ENCODE measurements at places on chromosomes 1 and 21.

- no peak for DNase-seq
Measured at GRCh38 chr21:28781602-28782276, 210.9 kb downstream of the LTN1 start.

GRCh38 chr1:203702130-203702577 lies 62.8 kb upstream of the LAX1 start:
- peak; percentile 44 for DNase-seq

DNA sequence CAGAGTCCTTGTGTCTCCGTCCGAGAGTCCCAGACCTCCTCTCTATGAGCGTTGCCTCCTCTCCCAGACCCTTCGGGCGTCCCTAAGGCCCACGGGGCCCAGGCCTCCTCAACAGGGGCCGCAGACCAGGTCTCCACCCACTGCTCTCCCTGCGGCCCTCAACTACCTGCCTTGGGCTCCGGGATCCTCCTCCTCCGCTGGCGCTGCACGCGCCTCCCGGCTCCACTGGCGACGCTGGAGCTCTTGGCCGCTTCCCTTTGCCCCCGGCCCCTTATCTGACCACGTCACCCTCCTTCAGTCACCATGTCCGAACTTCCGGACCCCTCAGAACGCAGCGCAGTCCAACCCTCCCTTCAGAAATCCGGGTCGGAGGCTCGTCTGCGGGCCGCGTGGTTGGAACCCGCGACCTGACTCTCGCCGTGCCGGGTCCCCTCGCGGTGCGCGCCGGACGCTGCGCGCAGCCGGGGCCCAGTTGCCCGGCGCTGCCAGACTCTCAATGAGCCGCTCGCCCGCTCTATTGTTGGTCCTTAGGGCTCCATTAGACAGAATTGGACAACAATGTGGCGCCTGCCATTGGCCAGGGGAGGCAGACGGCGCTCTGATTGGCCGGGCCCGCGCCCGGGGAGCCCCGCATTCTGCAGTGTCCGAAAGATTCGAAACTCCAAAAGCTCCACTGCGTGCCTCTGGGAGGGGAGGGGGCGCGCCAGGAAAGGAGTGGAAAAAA lies at the start of gene DMRTA2:
Gene DMRTA2 (minus strand): TSS at position 498 of the 724 bp plus-strand sequence. CDS start 1,907 bp downstream, outside the sequence.
- no peak for DNase-seq

- DNase-seq, result no peak
Measured at GRCh38 chr1:235822685-235823084, 44.0 kb downstream of the LYST start.

DNA sequence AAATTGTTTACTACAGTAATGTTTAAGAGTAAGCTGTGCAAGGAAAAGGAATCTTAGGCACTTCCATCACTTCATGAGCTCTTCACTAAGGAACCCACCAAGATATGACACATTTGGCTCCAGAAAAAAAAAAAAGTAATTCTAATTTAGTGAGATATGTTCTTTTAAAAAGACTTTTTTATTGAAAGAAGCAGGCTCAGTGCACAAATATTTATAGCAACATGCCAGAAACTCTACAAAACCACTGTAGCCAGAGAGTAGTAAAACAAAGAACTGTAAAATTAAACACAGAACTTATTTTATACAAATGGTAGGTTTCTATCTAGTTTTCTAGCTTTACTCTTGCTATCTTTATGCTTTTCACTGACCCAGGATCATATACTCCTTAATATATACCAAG lies 434.6 kb upstream of the ADGRL2 start:
- no peak for DNase-seq

- no peak for DNase-seq
Measured at GRCh38 chr1:82465024-82465423, 664.3 kb downstream of the ADGRL2 start.

DNA sequence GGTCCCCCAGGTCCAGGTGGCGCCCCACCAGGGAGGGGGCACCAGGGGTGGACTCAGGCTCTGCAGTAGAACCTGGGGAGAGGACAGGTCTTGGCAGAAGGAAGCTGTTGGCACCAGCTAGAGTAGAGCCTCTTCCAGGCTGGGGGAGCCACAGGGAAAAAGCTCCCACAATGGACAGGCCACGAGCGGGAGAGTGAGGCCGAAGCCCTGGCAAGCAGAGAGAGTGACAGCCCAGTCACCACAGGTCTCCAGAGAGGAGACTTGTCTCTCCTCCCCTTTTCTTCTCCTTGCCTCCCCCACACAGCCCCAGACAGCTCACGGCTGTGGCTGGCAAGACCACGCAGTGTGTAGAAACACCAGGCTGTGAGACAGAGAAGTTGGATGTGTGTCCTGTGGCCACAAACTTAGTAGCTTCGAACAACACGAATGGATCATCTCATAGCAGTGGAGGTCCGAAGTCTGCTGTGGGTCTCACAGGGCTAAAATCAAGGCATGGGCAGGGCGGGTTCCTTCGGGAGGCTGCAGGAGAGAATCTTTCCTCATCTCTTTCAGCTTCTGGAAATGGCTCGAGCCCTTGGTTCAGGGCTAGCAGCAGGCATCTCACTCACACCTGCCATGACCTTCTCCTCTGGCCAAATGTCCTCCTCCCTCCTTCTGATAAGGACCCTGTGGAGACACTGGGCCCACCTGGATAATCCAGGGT lies 3.3 kb downstream of the KRTAP12-4 start:
- no peak for DNase-seq

DNA sequence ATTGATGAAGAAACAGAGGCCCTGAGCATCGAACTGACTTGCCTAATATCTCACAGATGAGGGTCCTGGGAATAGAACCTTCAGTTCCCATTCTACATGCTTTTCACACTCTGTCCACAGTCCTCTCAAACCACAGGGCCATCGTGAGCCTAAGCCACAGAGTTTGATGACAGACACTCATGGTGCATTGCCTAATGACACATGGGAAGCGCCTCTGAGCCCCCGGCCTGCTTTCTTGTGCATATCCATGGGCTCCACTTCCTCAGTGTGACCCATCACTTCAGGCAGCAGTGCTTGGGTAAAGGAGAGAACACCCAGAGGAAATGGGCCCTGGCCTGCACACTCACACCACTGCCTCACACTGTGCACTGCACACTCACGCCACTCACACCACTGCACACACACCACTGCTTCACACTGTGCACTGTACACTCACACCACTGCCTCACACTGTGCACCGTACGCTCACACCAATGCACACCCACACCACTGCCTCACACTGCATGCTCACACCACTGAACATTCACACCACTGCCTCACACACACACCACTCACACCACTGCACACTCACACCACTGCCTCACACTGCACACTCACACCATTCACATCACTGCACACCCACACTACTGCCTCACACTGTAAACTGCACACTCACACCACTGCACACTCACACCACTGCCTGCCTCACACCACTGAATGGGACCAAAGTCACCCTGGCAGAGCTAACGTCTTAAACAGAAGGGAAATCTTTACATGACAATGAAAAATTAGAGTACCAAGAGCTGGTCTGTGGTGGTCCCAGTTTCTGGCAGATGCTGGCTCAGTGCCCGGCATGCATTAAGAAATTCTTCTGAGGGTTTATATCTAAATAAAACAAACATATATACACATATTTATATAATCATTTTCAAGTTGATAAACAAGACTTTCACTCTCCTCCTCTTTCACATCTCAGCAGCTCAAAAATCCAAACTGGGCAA lies 53.0 kb downstream of the KANK4 start:
- no peak for DNase-seq

- no peak for DNase-seq
Measured at GRCh38 chr1:172483448-172483847, 39.6 kb upstream of the PIGC start.

DNA sequence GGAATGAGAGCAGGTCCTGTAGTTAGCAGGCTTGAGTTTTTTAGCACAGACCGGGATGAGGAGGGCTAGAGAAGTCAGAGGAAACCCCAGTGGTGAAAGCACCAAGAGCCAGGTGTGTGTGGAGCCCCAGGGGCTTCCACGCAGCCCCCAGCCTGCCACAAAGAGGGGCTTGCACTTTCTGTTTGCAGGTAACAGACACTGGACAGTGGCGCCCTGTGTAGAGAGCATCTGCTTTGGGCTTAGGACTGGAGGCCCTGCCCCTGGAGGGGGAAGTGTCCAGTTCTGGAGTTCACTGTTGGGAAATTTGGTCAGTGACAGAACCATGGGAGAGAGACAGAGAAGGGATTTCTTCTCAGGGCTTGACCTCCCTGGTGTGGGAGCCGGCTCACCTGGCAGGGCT lies 19.5 kb downstream of the AGT start:
- DNase-seq, result no peak

- DNase-seq, result no peak
Measured at GRCh38 chr1:109804660-109805059, 40.9 kb upstream of the EPS8L3 start.

DNA sequence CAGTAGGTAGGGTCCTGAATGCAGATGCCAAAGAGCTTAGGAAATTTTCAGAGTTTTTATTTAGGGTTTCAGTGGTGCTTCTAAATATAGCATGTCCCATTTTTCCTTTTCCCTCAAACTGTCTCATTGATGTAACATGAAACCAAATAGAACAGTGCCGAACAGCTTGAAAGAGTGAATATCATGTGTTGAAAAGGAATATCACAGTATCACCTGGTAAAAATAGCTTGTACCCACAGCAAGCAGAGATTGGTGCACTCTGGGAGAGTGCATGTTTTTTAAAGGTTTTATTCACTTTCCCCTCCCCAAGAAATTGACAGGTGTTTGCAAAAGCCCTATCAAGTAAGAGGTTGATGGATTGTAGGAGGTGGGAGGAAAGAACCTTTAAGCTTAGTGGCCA lies 41.9 kb upstream of the ELAVL4 start:
- no peak for DNase-seq

- DNase-seq, result no peak
Measured at GRCh38 chr1:232587141-232588008, 42.6 kb downstream of the SIPA1L2 start.

GRCh38 chr1:913491-914130 lies 10.1 kb upstream of the SAMD11 start:
- DNase-seq, result no peak

- DNase-seq, result no peak
Measured at GRCh38 chr1:2961661-2962060, 59.6 kb upstream of the ACTRT2 start.

GRCh38 chr1:166951050-166951449 lies 24.3 kb downstream of the ILDR2 start:
- DNase-seq, result no peak

- DNase-seq, result no peak
Measured at GRCh38 chr1:6142734-6143133, 37.4 kb downstream of the CHD5 start.

DNA sequence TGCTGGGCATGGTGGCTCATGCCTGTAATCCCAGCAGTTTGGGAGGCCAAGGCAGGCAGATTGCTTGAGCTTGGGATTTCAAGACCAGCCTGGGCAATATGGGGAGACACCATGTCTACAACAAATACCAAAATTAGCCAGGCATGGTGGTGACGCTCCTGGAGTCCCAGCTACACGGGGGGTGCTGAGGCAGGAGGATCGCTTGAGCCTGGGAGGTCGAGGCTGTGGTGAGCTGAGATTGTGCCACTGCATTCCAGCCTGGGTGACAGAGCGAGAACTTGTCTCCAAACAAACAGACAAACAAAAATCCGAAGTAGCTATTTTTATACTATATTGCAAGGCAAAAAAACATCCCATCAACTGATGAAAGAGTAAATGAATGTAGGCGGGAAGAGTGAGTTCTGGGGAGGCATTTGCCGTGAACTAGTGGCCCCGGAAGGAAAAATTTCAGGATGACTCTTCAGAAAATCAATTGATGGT lies 40.6 kb downstream of the NCMAP start:
- no peak for DNase-seq

DNA sequence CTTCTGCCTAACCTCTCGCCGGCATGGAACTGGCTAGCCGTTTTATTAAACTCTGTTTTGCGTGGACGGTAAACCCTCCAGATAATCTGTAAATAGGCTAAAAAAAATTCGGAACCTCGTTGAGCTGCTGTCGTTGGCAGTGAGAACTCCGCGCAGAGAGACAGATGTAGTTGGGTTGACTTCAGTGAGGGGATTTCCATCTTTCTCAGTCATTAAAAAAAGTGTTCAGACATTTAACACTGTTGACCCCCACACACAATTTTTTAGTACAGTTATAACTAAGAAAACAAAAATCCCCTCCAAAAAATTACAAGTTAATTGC lies 464 bp downstream of the PARK7 start:
- peak; percentile 53 for DNase-seq

GRCh38 chr1:186536273-186536890 lies 75.5 kb upstream of the PDC start:
- no peak for DNase-seq

GRCh38 chr1:245180496-245181157 lies 25.8 kb downstream of the KIF26B start:
- DNase-seq, result no peak

DNA sequence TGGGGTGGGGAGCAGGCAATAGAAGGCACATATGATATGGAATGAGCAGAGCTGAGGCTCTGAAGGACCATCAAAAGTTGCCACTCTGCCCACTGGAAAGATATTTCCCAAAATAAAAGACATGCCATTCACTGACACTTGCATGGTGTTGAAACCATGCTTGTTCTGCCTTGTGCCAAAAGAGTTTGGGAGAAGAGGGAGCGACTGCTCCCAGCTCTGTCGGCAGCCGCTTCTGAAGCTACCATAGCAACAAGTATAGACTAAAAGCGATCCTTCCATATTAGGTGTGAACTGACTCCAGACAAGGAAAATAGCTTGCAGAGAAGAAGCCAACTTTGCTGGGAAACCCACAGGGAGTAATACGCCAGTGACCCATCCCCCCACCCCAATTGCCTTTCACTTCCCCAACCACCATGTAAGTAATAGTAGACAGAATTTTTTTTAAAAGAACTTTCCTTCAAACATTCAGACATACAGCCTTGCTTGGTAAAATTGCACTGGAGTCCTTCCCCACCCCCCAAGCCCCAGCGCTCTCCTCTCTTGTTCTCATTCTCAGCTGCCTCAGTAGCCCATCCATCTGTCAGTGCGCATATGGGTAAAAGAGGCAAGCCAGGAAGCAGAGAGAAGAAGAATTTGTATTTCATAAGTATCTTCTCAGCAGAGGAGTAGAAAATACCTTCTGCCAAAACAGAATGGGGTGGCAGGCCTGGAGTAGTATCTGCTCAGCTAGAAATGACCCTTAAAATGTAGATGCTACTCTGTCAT lies 263.7 kb downstream of the OMA1 start:
- no peak for DNase-seq

- no peak for DNase-seq
Measured at GRCh38 chr1:181630838-181631237, 147.5 kb downstream of the CACNA1E start.

- DNase-seq, result no peak
Measured at GRCh38 chr1:9284061-9284460, 8.6 kb upstream of the SPSB1 start.

DNA sequence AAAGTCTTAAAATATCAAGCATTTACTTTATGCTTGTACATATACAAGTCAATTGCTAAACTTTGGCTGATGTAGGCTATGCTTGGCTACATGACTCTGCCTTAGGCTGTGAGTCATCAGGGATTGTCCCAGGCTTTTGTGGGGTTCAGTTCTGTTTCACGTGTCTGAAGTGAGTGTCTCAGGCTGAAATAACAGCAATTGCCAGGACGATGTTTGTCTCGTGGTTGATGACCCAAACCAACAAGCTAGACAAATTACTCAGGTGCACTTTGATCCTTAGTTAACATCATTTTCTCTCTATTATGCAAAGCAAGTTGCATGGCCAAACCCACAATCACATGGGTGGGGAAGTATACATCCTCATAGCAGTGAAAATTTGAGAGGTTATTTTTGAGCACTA lies 410.1 kb downstream of the BRINP3 start:
- DNase-seq, result no peak

- DNase-seq, result no peak
Measured at GRCh38 chr1:12246584-12246983, 16.8 kb downstream of the VPS13D start.
